ENCODE measurements at places on chromosomes 2 and 18.

- DNase-seq: no peak
Observed at GRCh38 chr2:144553379-144553778, 33.5 kb upstream of the ZEB2 start.

DNA sequence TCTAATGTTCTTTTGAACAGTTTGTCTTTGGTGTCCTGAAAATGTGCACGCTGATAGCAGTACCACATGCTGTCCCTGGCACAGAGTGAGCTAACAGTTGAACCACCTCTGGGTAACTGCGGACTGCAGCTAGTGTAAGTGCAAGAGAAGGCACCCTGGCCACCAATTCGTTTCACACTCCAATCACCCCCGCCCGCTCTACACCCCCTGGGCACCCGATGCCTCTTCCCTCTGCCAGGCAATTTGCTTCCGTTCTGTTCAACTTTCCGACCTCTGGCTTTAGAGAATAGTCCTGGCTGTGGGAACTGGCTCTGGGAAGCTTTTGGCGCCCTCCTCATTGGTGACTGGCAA is 1.4 kb downstream of the DOCK10 start:
- DNase-seq: no peak

DNA sequence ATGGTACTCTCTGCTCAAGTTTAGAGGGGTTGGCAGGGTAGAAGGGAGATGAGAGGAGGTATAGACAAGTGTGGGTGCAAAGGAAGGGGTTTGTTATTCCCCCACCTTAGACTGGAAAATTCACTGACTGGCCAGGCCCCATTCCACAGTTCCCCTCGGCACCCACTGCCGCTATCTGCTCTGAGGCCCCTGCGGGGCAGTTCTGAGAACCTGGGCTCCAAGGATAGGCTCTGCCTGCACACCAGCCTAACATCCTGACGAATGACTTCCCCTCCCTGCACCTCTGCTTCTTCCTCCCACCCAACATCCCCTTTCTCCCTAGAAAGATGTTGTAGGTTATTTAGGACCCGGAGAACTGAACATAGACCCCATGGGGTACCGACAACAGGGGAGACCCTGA is 303.9 kb upstream of the HDAC4 start:
- no peak for DNase-seq

- DNase-seq: peak; percentile 69
Observed at GRCh38 chr2:216985658-216986141, 125.8 kb upstream of the TNP1 start.

All from kidney (tissue), 22 donors.